Natural killer cell treated with Interleukin-12 subunit alpha and Interleukin-12 subunit beta and Interleukin-15 and Interleukin-18, amount 100 ng/mL, for 72 hours (primary cell): ENCODE measurements at places on chromosomes 5 and 9. TPM values are rescaled to one million over a fixed set of nuclear protein-coding genes. Genes with fewer than 3 reads are reported as not detected.

DNA sequence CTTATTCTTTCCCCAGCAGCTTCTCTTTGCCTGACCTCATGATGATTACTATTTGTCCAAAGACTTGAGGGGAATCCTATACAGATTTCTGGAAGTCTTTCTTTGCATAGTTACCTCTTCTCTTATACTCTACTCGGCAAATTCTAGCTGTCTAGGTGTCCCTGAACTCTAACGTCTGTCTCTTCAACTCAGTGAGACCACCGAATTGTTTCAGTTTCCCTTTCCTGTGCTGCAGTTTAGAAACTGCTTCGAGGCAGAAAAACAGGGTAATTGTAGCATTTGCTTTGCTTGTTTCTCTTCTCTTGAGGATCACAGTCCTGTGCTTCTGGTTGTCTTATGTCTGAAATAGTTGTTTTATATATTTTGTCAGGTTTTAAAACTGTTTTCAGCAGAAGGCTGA lies 14.8 kb downstream of the LVRN start:
- DNase-seq, result no peak

DNA sequence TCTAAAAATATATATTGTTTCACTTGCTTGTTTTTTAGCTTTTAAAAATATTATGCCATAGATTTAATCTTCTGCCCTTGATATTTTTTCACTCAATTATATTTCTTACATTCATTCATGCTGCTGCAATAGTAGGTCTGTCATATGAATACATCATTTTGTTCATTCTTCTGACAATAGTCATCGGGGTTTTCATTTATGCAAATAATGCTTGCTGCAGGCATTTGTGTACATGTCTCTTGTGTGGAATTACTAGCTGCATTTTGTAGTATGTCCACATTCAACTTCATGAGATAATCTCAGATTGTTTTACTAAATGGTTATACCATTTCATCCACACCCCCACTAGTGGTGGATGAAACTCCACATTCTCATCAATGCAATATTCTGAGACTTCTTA lies 5.3 kb upstream of the PLPP1 start:
- no peak for DNase-seq

DNA sequence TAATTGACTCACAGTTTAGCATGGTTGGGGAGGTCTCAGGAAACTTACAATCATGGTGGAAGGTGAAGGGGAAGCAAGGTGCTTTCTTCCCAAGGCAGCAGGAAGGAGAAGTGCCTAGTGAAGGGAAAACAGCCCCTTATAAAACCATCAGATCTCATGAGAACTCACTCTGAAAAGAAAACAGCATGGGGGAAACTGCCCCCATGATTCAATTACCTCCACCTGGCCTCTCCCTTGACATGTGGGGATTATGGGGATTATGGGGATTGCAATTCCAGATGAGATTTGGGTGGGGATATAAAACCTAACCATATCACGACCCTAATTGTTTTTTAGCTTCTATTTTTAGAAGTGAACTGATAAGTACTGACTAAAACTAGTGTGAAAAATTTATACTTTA lies 1377.5 kb upstream of the DMAC1 start:
- no peak for DNase-seq

DNA sequence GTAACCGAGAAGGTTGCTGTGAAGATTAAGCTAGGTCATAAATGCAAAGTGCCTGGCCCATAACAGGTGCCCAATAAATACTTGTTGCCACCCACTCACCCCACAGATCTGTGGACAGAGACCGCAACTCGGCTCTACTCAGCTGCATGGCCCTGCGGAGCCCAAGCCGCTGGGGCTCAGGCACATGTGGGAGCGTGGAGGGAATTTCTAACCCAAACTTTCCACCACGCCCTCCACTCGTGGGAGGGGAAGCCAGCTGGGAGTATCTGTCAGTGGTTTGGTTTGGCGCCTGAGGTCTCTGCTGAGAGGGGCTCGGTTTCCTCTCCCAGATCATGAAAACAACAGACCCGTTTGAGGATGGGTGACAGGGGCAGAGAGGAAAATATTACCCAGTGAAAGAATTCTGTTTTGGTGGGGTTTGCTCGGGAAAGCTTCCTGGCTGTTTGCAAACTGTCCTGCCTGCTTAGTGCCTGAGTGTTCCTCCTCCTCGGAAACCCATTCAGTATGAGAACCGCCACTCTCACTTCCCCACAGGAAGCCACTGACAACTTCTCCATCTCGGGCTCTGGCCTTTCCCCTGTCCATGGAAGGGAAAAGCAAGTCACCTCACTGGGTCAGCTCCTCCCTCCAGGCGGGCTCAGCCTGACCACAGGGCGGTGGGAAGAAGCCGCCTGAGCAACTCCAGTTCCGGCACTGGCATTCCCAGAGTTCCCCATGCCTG lies 60.1 kb downstream of the RGS3 start:
- peak; percentile 88 for DNase-seq

GRCh38 chr9:130903194-130904069 lies 6.8 kb upstream of the QRFP start:
- DNase-seq, result no peak

DNA sequence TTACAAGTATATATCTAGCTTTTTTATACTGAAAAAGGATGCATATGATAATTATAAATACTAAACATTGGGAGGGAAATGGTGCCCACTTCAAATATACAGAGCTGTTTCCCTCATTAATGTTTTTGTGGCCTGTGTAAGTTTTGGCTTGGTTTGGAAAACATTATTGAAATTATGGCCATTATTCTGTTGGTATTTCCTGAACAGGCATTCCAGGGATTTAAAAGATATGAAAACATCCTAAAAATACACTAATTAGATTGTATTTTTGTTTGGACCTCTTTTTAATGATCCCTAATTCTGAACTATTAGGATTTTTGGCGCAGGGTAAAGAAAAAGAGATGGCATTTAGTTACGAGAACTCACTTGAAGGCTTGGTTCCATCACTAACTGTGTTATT lies 50.9 kb downstream of the CLINT1 start:
- DNase-seq, result no peak

DNA sequence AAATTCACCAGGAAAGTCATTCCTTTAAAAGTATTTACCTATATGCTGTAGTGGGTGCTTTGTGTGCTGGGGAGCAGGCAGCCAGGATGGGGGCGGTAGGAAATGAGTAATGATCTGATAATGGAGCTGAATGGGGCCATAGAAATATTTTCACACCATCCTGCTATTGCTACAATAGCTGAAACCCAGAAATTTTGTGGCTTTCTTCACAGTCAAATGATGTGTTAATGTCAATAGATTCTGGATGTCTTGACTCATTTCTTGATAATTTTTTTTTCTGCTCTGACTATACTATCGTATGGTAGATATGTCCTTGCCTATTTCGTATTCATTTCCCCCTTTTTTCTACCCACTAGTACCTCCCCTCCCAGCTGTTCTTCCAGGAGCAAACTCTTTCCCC lies 59.5 kb downstream of the RORB start:
- no peak for DNase-seq

DNA sequence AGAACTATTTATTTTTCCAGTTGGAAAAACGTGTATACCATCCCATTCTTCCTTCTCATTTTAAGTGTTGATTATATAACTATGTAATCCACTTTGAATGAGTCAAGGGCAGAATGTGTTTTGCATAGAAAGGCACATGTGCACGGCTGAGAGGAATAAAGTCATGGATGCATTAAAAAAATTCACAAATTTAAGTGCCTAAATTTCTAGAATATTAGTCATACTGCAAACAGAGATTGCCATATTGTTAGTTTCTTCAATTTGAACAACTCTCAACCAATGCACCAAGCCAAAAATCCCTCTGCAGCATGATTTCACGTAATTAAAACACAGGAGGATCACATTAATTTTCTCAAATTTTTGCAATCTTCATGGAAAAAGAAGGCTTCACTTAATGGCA lies 166.3 kb downstream of the MPDZ start:
- DNase-seq, result no peak

DNA sequence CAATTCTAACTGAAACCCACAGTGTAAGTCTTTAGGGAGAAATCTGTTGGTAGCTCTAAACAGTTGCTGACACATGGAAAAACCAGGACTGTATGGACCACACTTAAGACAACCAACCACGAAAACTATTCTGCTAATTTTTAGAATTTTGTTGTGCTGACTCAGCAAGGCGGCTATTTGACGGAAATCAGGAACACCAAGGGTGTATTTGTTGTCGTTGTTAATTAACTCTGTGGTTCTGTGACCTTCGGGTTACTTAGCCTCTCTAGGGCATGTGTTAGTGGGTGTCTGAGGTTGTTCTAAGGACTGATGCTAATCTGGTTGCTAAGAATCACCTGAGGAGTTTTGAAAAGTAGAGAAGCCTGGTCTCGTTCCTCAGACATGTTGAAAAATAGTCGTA lies 79.2 kb downstream of the ATP10B start:
- no peak for DNase-seq

- no peak for DNase-seq
These were observed 100.4 kb downstream of the TRIM36 start for GRCh38 chr5:115069087-115069968.

The EXD3 gene
- total RNA-seq, result 7.9 TPM

The AMBP gene
- not detected for total RNA-seq

The TMC1 gene
- total RNA-seq, result not detected

The MLANA gene
- not detected for total RNA-seq

The UCK1 gene
- total RNA-seq, result 37.4 TPM

The IFNA13 gene
- total RNA-seq, result not detected

The C9orf50 gene
- not detected for total RNA-seq

The MATR3 gene
- total RNA-seq, result 229 TPM
